ENCODE measurements at places on chromosomes 3 and 15. TPM values are rescaled to one million over a fixed set of nuclear protein-coding genes. Genes with fewer than 3 reads are reported as not detected.

- no peak for DNase-seq
Measured at GRCh38 chr3:138899351-138899991, 47.5 kb downstream of the FOXL2 start.

DNA sequence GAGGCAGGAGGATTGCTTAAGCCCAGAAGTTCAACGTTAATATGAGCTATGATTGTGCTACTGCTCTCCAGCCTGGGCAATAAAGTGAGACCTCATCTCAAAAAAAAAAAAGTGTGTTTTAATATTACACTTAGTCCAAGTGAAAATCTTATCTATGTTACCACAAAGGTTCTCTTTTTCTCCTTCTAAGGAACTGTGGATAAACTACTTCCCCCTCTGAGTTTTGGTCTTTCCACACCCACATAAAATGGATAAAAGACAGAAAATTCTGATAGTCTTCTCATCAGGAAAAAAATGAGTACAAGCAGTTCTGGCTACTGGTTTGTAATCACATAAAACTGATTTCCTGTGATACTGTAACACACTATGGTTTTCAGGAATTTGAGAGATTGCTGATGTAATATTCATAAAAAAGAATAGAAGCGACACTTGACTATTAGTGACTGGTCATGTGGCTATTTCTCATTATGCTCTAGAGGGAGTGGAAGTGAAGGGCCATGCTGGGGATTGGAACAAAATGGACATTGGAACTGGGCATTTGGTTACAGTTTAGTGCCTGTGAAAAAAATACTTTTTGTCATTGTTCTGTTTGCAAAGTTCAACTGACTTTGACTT, 68.2 kb downstream of the RYR3 start:
- no peak for DNase-seq

Gene SLC22A14
- 0.24 TPM for total RNA-seq

DNA sequence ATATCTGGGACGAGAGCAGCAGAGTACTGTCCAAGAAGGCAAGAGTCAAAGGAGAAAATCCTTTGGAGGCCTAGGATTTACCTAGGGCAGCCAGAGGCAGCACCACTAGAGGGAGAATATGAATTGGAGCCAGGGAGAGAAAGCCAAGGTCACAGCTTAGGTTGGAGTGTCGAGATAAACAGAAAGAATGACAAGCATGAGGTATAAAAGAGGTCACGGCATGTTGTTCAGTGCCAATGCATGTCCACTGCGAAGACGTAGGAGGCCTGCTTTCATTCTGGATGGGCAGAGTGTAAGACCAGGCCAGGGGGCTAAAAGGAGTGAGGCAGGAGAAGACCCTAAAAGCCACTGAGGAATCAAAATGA, 47.2 kb downstream of the THBS1 start:
- no peak for DNase-seq

All from cardiac septum (tissue), 1 donor.